SJCRH30 (cell line): ENCODE measurements at places on chromosomes 7 and 10.

- no peak for DNase-seq
Measured at GRCh38 chr10:18325889-18326531, 185.8 kb downstream of the CACNB2 start.

DNA sequence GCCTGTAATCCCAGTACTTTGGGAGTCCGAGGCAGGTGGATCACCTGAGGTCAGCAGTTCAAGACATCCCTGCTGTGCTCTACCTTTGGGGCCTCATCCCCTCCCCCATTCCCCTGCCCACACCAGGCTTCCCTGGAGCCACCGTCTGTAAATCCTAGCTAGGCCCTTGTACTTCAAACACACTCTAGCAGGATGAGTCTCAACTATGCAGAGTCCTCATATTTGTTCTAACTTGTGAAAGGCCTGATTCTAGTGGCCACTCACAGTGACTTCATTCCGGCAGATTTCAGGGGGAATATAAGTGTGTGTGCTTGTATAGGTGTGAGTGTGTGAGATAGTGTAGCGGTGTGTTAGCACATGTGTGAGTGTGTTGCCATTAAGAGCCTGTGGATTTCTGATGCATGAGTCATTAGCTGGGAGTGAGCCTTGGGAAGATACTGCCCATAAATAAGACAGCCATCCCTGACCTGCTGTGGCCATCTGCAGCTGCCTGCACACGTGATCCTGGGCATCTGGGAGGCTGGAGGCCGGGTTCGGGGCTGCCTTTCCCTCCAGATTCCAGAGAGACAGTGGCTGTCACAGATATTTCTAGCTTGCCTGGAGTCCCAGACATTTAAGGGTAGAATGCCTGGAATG is 1.7 kb upstream of the NEURL1 start:
- peak; percentile 90 for DNase-seq

- DNase-seq: no peak
Measured at GRCh38 chr7:103348452-103348851, 1.0 kb downstream of the PSMC2 start.

DNA sequence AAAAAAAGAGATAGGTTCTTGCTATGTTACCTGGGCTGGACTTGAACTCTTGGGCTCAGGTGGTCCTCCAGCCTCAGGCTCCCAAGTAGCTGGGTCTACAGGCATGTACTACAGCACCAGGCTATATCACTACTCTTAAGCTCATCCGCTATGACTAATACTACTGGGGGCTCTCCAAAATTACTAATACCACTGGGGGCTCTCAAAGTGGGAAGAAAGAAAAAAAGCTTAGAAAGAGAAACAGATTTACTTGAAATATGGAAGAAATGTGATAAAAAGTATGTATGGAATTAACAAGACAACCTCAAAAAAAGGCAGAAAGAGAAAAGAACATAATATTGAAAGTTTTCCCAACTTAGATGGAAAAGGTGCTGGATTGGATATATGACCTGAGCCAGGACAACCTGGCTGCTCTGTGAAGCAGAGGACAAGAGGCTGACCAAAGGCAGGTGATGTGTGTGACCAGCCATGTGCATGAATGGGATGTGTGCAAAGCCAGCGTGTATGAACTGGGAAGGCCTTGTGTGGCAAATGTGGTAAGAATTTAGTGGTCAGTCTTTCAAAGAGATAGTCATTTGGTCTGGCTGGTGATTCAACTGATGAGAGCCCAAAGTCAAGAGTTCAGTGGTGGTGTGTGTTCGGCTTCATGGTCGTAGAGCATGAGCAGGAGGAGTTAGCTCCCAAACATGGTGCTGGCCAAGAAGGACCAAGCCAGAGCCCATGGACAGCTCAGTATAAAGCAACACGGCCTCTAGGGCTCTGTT is 232.4 kb upstream of the KLF14 start:
- DNase-seq: no peak

GRCh38 chr10:122234416-122234815 is 36.7 kb upstream of the BTBD16 start:
- DNase-seq: peak; percentile 75

DNA sequence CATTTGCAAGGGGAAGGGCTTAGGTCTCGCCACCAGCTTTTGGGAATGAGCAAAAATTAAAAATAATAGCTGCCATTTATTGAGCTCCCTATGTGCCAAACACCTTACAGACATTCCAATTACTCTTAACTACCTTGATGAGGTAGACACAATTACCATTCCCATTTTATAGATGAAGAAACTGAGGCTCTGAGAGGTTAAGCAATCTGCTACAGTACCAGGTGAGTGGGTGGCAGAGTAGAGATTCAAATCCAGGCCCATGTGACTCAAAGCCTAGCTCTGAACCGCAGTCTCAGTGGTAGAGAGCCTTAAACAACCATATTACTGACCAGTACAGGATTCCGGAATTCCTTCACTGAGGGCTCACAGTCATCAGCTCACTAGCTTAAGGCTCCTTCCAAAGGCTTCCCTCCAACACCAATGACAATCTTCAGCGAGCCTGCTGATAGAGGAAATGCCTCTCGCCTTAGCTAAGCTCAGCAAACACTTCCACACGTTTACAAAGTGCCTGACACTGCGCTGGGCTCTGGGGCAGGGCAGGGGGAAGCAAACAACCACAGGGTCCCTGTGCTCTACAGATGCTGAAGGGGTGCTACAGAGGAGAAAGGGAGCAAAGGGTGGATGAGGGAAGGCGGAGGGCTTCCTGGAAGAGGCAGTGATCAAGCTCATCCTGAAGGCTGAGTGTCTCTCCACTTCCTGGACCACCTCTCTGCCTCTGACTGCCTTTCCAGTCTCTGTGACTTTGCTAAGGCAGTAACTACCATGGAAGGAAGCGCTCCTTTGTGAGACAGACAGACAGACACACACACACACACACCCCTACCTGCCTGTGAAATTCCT is 7.4 kb downstream of the LRRC20 start:
- DNase-seq: no peak

- no peak for DNase-seq
Measured at GRCh38 chr10:61662794-61663259, at the start of gene CABCOCO1. Gene CABCOCO1, plus strand, starts transcription at chr10:61662929. Its CDS starts 44 bp downstream, at chr10:61662973.

DNA sequence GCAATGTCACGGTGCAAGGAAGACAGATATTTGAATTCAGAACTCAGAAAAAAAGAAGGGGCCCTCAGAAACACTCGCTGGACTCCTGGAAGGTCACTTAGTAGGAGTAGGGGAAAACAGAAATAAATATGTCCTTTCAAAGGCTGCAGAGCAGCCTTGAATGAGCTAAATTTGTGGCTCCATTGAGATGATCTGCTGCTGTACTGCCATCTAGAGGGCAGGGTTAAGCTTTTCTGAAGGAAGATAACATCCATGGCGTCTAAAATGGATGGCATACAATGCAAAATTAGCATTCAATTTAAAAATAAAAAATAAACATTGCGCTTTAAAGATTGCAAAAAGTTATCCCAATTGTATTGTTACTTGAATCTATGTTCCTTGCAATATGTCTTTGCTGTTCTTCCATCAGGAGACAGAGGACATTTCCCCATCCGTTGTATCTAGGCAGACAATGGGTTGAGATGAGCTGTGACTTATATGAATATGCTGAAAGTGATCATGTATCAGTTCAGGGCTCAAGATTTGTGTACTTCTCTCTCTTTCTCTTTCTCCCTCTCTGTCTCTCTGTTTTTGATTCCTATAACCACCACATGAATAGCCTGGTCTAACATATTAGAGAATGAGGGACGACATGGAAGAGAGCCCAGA is 642.2 kb downstream of the SH2D4B start:
- peak; percentile 2 for DNase-seq

- no peak for DNase-seq
Measured at GRCh38 chr10:25555865-25556264, 378.2 kb upstream of the MYO3A start.

DNA sequence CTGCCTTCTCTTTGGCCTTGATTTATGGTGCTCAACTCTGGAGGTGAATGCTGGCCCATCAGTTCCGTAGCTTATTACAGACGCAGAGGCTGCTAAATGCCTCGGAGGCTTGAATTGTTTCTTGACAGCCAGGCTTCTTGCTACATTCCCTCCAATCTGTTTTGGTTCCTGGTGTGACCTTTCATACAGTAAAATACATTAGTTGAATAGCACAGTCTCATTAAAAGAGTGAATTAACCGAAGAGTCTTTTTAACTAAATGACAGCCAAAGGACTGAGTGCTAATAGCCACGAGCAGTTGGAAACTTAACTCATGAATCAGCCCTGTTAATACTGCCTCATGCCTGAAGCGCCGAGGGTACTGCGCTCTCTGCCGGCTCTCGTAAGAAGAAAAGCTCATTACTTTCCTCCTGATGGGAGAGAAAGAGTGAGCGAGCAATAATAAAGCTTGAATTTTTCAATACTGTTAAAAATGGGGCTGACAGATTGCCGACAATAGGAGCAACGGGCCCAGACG is 236.4 kb upstream of the GPR26 start:
- no peak for DNase-seq

DNA sequence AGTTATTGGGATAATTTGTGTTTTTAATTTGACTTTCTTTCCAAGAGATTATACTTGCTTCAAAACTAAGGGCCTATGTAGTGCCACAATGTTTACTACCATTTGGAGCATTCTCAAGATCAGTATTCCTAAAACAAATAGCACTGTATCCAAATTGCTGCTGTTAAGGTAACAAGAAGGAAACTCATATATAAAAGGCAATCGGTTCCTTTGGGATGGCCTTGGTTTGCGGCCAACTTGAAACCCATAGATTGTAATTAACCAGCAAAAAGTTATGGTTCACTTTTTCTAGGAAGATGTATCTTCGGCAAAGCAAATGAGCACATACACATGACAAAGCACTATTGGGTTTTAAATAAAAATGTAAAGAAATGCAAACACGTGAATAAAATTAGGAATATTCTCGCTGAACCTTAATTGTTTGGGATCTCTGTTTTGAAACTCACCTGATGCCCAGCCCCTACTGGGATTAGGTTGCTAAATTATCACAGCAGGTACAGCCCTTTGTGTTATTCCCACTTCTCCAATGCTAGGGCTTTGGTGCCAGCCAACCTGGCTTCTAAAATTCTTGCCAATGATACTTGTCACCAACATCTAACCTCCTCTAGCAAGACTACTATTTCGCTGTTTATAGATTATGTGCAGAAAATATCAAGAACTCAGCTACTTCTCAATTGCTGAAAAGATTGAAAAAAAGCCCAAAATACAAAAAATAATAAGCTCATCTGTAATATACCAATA is 16.0 kb downstream of the CDNF start:
- DNase-seq: no peak

DNA sequence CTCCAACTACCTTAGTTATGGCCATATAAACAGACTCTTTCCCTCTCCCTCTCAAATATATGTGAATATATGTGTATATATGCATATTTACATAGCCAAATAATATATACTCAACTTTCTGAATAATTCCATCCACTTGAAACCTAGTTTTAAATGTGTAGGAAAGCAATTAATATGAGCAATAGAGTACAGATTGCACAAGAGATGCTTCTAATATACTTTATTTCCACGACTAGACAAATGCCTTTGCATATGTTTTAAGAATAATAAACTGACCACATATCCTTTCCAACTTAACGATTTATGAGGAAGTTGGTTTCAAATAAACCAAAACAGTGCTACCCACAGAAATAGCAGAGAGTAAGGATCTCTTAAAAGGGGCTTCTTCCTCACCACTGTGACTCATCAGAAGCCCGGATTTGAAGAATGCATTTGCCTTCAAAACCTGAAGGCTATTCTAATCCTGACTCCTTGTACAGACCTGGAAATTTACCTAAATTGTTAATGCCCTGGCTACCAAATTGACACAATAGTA is 266.3 kb downstream of the AHR start:
- DNase-seq: peak; percentile 22

DNA sequence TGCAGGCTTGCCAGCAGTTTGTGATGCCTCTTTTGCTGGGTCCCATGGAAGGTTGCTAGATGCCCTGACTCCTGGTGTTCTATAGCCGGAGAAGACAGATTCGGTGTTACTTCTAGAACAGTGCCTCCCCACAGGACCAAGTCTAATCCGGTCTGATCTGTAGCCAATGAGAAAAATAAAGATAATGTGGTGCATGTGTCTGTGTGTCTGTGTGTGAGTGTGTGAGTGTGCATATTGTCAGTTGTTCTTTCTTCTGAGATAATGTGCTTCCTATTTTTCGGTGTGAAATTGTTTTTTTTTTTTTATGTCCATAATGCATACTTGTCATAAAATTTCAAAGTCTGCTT is 29.7 kb upstream of the ZNRF2 start:
- no peak for DNase-seq

DNA sequence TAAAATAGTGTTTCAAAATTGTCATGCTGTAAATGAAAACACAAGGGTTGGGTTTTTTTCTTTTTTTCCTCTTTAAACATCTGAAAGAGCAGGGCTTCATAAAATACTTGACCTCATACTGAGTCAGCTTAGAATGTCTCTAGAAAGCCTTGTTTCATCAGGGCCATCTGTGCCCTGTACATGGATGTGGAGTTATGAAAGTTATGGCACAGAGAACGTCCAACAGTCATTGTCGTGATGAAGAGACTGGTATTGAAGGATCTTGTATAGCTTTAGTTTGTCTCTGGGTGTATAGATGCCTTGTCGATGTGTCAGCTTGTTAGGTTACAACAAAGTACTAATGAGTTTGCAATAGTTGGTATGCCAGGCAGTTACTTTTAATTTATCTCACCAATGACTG is 127.3 kb downstream of the FAM204A start:
- DNase-seq: no peak

- DNase-seq: peak; percentile 82
Measured at GRCh38 chr7:105759670-105760550, 116.5 kb downstream of the ATXN7L1 start.

DNA sequence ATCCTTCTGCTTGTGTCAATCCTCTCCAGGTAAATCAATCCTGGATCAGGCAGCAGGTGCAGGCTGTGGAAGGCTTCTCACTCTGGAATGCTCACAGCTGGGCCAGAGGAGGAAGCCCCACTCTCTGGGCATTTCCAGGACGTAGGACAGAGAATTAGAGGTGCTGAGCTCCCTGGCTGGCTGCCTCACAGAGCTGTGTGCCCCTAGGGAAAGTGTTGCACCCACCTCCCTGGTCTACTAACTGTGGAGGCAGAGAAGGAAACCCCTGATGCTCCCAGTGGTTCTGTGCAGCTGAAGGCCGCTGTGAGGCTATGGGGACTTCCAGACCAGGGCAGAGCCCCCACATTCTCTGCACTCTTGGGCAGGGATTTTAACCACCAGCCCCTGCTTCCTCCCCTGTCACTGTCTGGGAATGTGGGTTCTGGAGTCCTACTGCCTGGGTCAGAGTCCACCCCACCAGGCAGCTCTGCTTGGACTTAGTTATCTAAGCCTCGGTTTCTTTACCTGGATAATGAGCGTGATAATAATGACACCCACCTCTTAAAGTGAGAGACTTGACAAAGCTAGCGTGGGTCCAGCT is 73.5 kb upstream of the EEPD1 start:
- DNase-seq: no peak

DNA sequence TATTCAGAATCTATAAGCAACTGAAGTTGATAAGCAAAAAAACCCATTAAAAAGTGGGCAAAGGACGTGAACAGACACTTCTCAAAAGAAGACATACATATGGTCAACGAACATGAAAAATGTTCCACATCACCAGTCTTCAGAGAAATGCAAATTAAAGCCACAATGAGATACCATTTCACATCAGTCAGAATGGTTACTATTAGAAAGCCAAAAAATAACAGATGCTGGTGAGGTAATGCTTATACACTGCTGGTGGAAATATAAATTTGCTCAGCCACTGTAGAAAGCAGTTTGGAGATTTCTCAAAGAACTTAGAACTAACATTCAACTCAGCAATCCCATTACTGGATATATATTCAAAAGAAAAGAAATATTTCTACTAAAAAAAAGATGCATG is 332.8 kb upstream of the PLXDC2 start:
- DNase-seq: no peak

GRCh38 chr7:78140109-78140508 is 341.5 kb downstream of the PHTF2 start:
- no peak for DNase-seq
